Hematopoietic multipotent progenitor cell treated with erythropoietin and hydrocortisone succinate and interleukin-3 and kit ligand, for 6 days (in vitro differentiated cells): ENCODE measurements at places on chromosomes 5 and 9.

GRCh38 chr9:92640398-92641091 is 29.4 kb downstream of the IPPK start:
- DNase-seq: no peak

- DNase-seq: no peak
Observed at GRCh38 chr5:176784218-176785165, 25.9 kb upstream of the UNC5A start.

GRCh38 chr9:95808011-95808410 is 67.5 kb upstream of the ERCC6L2 start:
- no peak for DNase-seq

GRCh38 chr5:73230264-73231245 is 57.6 kb downstream of the TMEM174 start:
- no peak for DNase-seq

DNA sequence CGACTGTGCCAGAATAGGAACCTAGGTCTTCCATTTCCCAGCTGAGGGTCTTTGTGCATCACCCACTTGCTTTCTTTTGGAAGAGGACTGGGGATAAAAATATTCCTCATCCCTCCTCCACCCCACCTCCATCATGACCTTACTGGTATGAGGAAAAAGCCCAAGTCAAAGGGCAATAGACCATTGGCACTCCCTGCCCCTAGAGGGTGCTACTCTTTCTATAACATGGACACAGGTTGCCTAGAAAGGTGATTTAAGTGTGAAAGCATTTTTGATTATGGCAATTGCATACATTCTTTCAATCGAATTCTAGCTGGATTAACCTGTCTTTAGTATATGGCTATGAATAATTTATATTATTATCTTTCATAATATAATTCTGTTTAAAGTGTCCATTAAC is 22.8 kb upstream of the ZNF618 start:
- peak; percentile 65 for DNase-seq

- no peak for DNase-seq
Observed at GRCh38 chr5:1420211-1421195, 24.7 kb downstream of the SLC6A3 start.

DNA sequence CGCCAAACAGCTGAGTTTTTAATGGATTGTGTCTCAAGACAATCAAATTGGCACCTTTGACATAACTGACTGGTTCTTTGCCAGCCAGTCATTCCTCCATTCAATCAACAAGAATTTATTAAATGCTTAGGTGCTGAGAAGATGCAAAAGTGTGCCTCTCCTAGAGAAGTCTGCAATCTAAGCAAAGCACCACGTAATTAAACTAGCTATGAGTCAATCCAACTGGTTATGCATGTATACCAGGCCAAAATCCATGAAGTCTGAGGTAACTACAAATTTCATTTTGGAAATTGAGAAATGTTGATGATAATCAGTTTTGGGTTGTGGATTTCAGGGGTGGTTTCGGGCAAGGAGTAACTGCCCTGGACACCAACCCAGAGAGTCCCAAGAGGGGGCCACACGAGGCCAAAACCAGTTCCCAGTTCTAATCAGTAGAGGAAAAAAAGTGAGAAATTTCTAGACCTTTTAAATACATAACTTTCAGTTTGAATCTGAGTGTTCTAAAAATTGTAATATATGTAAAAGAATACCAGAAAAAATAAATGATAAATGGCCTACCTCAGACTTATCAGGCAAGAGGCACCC is 92.6 kb downstream of the EFNA5 start:
- no peak for DNase-seq

DNA sequence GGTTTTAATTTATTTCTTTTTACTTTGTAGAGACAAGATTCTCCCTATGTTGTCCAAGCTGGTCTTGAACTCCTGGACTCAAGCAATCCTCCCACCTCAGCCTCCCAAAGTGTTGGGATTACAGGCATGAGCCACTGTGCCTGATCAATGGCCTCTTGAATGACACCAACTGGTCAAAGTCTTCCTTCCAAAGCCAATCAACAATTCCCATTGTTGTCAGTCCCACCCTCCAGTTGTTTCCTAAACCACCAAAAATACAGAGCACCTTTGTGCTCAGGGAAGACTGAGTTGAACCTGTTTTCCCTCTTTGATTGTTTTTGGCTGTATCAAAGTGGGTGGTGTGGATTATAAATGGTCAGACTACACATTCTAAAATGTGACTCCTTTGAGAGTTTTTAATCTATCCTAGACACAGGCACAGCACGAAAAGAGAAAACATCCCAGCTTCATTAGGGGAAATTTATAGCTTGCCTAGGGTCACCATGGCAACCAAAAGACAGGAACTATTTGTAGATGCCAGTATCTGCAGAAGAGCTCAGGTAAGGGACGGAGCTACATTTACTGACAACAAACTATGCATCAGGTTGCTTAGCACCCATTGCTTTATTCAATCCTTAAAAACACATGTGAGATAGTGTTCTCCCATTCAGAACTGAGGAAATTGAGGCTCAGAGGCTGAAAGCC is 27.6 kb upstream of the ATP6V1G1 start:
- no peak for DNase-seq

GRCh38 chr5:139686356-139686705 is 38.2 kb downstream of the CXXC5 start:
- no peak for DNase-seq

DNA sequence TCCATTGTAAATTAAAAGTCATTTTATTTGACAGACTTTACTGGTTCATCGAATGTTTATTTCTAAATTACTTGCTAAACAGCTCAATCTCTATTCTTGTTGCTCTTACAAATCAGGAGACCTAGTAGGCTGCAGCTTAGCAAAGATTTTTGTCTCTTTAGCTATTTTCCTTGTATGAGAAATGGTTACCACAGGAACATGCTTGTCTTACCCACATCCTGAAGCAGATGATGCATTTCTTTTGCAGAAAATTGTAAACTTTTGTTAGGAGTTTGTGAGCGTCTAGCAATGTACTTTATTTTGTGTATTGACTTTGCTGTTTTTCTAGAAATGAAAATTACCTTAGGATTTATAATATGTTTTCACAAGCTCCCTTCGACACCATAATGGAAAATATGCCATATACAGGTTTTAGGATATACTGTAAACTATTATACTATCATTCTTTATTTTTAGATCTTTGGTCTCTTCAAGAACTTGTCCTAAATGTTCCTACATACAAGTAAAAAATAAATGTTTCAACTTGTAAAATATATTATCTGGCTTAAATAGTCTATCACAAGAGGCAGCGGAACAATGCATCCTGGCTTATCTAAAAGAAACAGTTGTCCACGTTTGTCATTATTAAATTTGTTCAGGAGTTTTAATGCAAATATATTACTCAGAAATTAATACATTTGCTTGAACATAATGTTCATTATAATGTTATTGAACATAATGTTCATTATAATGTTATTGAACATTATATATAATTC is 54.1 kb downstream of the SPEF2 start:
- peak; percentile 68 for DNase-seq

DNA sequence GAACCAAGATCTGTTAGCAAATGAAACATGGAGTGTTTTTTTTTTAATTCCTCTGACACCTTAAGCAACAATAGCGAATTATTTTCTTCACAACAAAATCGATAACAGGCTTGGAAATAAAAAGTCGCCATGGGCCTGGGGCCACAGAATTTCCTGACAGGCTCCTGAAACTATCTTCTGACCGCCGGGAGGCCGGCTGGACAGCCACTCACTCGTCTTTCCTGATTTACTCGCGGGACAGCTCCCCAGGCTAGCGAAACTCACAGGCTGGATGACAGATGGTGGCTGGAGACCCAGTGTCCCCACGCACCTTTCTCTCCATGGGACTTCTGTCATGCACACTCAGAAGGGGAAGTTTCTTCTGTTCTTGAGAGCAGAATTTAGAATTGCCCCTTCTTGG is 143.3 kb upstream of the IRX2 start:
- no peak for DNase-seq

- DNase-seq: no peak
Observed at GRCh38 chr9:684941-685340, 156.6 kb upstream of the DMRT1 start.

DNA sequence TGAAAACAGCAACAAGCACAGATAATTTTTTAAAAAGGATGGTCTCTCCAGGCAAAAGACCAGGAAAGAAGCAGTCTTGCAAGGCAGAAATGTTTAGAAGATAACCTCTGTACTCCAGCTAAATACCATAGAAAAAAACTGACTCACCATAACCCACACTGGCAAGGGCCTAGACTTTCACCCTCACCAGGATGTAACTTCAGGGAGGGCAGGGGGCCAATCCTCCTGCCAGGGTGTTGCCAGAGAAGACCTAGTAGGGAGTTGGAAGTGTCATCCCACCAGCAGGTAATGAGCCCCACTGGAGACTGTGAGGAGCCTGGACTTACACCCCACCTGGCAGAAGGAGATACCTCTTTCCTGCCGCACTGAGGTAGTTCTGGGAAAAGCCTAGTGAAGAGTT is 97.6 kb downstream of the PRELID2 start:
- DNase-seq: no peak

GRCh38 chr9:110069326-110070248 is 138.4 kb downstream of the C9orf152 start:
- peak; percentile 85 for DNase-seq

DNA sequence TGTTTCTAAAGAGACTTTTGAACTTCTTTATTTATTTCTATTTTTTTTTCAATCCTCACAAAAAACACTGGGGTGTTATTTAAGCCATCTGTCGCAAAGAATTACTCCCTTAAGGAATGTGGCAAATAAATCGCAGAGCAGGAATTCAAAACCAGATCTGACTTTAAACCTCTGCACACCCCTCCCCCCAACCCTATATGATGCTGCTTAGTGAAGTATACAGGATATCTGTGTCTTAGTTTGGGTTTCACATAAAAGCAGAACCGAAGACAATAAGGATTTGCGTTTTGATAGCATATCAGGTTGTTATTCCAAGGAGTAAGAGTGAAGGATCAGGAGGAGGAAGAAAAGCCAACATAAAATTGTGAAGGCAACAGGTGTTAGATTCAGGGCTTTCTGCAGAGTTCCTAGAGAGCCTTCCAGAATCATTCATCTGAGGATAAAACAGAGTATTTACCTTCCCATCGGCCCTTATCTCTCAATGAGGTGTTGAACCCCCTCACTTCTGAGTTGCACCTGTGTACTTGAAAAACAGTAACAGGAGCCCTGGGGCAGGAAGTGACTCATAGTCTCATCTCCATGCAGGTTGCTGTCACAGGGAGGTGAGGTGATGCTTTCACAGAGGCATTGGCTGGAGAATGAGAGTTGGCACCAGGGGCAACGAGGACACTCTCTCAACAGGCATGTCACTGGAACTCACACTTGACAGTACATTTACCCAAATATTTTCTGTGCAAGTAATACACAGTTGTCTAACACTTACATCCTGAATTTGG is 33.5 kb upstream of the DMRT3 start:
- DNase-seq: no peak

DNA sequence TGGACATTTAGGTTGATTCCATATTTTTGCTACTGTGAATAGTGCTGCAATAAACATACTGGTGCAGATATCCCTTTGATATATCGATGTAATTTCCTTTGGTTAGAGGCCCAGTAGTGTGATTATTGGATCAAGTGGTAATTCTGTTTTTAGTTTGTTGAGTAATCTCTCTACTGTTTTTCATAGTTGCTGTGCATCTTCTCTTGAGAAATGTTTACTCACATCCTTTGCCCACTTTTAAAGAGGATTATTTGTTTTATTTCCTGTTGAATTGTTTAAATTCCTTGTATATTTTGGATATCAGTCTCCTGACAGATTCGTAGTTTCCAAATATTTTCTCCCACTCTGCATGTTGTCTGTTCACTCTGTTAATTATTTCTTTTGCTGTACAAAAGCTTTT is 352.6 kb upstream of the TARS1 start:
- no peak for DNase-seq

DNA sequence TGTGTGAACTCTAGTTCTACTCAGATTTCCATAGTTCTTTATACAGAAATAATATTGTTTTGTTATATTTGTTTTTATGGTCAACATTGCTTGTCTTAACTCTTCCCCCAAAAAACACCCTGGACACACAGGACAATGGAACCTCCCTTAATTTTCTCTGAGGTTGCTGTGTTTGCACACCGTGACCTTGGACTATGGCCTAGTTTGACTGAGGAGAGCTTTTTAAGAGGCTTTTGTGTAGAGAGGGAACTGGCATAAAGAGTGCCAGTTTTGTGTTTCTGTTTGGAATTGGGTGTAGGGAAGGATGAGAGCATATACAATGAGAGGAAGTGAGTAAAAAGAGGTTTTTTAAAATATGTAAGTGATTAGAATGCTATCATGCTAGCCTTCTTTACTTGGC is 101.1 kb upstream of the MEF2C start:
- no peak for DNase-seq

DNA sequence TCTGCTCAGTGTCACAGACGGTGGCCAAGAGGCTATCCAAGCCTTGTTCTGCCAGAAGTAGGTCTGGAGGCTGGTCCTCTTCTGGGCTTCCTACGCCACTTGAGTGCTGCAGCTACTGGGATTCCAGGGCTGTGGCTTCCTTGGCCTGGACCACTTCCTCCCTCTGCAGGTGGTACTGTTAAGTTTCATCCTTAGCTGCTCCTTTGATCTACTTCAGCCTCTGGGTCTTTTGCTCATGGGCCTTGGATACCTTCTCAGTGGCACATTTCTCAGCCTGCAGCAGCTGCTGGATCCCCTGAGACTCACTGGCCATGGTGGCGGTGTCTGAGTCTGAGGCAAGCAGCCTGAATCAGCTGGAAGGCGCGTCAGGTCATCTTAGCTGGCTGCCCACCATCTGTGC is 10.3 kb downstream of the CNOT8 start:
- peak; percentile 54 for DNase-seq
